ENCODE measurements at places on chromosomes 4 and X. TPM values are rescaled to one million over a fixed set of nuclear protein-coding genes. Genes with fewer than 3 reads are reported as not detected.

DNA sequence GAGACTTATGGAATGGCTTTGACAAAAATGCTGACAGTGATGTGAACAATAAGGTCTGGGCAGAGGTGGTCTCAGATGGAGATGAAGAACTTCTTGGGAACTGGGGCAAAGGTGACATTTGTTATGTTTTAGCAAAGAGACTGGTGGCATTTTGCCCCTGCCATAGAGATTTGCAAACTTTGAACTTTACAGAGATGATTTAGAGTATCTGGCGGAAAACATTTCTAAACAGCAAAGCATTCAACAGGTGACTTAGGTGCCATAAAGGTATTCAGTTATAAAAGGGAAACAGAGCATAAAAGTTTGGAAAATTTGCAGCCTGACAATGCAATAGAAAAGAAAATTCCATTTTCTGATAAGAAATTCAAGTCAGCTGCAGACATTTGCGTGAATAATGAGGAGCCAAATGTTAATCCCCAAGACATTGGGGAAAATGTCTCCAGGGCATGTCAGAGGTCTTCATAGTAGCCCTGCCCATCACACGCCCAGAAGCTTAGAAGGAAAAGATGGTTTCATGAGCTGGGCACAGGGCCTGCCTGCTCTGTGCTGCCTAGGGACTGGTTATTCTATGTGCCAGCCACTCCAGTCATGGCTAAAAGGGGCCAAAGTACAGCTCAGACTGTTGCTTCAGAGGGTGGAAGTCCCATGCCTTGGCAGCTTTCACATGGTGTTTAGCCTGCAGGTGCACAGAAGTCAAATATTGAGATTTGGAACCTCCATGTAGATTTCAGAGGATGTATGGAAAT is 782.2 kb downstream of the TRAM1L1 start:
- H3K27ac ChIP-seq: no peak overlapping the region
- H3K27me3 ChIP-seq: no peaks in the 10 kb centered on the region
- DNase-seq: no peak
- no peaks in the 10 kb centered on the region for H3K36me3 ChIP-seq
- H3K4me3 ChIP-seq: no peak overlapping the region

DNA sequence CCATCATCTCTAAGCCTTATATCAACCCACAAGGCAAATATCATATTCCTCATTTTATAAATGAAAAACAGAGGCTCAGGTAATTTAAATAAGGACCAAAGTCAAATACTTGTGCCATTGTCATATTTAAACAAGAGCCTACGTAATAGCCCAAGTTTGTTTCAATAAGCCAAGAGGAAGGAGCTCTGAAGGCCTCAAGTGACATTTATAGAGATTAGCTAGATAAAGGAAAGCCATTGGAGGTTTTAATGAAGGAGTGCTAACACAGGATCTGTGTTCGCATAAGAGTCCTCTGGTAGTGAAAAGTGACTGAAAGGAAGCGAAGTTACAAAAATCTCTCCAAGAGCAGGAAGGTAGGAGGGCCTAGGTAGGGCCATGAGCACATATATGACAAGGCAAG is 384.9 kb upstream of the NOCT start:
- no peaks in the 10 kb centered on the region for H3K36me3 ChIP-seq
- no peak overlapping the region for H3K4me3 ChIP-seq
- no peak for DNase-seq
- no peaks in the 10 kb centered on the region for H3K27me3 ChIP-seq

DNA sequence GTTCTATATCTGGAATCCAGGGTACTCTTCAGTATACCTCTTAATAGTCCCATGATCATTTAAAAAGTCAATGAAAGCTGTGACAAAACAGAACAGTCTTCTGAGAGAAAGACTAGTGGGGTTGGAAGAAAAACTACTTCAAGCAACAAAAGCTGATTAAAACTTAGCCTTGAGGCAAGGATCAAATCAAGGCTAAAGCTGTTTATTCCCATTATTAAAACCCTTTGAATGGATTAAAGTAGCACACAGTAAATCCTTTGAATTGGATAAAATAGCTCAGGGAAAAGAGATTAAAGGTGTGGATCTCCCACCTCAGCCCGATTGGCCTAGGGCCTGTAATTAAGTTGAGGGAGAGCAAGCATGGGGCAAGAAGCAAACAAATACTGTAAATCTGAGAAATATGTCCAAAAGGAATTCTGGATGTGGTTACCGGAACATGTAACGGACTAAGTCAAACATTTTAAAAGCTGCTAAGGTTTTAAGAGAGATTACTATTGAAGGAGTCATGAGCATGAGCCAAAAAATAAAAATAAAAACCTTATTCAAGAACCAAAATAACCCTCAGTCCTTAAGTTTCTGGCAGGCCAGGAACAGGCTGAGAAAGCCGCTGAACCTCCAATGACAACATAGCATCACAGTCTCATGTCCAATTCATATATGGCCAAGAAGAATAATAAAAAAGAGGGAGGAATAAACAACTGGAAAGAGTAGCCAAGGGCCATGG is 257.3 kb upstream of the NEIL3 start:
- no peak overlapping the region for H3K4me3 ChIP-seq
- H3K36me3 ChIP-seq: no peaks in the 10 kb centered on the region
- H3K4me1 ChIP-seq: no peaks in the 10 kb centered on the region
- no peak for DNase-seq

The SCML2 gene
- total RNA-seq: 1.1 TPM

The IL2RG gene
- 0.99 TPM for total RNA-seq

The RNF175 gene
- total RNA-seq: 0.71 TPM

Data from left ventricle myocardium inferior (tissue), 1 donor.